ENCODE measurements at places on chromosomes 1 and 21.

DNA sequence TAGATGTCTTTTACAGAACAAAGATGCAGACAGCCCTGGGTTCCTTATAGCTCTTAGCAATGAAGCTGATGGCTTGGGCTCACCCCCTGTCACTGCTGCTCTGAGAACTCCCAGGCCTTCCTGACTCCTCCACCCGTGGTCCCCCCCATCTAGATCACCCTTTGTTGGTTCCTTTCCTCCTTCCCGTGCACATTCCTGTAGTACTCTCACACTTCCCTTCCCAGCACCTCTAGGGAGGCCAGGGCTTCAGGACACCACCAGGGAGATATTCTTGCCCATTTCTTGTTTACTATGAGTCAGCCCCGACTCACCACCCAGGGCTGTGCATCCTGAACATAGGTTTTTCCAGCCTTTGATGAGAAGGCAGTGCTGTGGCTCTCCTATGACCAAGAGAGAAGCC, 14.4 kb upstream of the NOS1AP start:
- no peak for DNase-seq

DNA sequence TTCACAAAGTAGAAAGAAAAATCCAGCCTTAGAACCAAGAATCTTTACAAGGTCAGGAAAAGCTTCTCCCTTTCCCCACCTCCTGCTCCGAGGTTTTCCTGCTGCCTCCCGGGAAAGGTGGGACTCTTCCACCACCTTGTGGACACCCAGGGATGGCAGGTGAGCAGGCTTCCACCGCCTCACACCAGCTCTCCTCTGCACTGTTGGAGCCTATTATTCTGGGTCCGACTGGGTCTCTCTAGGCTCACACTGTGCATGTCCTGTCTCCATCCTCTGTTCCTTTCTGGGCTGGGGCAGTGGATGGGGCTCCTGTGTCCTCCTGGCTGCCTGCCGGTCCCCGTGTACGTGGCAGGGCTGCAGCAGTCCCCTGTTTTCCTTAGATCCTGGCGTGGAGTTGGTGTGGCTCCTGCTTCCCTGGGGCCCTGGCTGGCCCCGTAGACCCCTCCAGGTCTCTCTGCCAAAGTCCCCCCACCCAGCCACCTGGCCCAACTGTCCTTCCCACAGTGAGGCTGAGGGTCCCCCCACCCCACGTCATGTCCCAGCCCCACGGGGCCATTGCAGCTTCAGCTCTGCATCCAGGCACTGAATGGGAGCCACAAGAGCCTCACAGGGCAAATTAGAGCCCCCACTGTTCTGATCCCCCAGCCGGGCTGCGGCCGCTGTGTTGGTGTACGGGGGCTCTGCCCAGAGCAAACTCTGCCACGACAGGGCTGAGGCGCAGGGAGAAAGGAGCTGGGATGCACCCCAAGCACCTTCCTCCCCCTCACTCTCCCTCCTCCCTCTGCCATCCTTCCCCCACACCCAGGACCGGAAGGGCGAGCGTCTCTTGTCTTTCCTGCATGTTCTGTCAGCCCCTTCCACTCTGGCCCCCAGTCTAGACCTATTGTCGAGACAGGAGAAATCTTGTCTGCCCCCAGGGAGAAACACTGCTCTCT, 3.3 kb upstream of the SLC45A1 start:
- peak; percentile 76 for DNase-seq

- no peak for DNase-seq
Observed at GRCh38 chr21:44727757-44728156, 16.4 kb upstream of the TSPEAR start.

DNA sequence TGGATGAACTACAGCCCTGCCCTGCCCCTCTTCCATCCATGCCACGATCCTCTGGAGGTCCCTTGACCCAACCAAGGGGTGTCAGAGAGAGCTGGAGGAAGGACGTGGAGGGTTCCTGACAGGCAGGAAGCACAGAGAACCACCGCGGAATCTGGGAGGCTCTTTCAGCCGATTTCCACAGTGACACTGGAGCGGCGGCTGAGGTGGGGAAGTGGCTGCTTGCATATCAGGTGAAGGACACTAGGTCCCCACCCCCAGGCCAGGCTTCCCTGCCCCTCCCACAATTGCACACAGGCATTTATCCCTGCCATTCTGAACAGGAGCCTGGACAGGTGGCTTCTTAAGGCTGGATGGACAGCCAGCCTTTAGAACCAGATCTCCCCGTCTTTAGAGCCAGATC, 17.5 kb downstream of the LRRC71 start:
- no peak for DNase-seq

GRCh38 chr1:1761504-1762376, 16.5 kb downstream of the NADK start:
- DNase-seq, result no peak

DNA sequence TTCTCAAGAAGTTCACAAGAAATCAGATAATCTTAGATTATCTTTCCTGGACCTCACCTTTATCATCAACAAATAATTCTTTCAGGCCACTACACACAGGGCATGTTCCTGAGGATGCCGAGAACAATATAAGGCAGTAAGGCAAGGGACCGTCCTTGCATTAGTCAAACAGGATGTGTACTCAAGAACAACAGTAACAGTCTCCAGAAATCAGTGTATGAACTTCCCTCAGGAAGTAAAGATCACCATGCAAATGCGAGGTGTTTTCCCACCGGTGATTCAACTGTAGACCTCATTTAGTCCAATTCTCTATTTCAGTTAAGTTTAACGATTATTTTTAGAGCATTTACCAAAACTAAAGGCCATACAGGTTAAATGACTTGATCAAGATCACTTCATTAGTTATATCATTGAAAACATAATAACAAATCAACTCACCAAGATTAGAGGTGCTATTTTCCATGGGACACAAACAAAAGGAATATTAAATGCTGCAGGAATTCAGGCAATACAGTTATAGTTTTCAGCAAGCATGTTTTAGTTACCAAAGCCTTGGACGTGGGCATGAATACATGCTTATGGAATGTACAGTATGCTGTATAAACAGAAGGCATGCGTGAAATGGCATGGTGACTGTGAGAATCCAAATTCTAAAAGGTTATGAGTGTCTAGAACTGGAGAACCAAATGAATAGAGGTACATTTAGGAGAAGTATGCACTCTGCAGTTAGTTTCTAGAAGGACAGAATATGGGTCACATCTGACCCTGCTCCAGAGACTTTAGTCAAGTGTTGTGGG, 145.2 kb downstream of the TNR start:
- no peak for DNase-seq

GRCh38 chr1:40049725-40050124, 9.2 kb downstream of the CAP1 start:
- no peak for DNase-seq

DNA sequence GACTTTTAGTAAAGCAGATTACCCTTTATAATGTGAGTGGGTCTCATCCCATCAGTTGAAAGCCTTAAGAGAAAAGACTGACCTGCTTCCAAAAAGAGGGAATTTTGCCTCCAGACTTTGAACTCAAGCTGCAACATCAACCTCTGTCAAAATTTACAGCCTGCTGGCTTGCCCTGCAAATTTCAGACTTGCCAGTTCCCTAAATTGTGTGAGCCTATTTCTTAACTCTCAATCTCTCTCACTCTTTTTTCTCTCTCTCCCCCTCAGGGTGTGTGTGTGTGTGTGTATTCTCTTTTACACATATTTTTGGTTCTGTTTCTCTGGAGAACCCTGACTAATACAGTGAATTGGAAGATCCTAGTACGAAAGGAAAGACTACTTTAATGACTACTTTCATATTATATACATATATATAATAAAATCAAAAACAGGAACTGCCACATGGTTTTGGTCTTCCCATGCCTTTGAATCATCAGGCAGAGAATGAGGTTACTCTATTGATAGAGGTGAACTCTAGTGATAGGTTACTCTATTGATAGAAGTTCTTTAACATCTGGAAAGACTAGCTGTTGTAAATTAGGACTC, 6.4 kb downstream of the OR2C3 start:
- DNase-seq, result no peak

DNA sequence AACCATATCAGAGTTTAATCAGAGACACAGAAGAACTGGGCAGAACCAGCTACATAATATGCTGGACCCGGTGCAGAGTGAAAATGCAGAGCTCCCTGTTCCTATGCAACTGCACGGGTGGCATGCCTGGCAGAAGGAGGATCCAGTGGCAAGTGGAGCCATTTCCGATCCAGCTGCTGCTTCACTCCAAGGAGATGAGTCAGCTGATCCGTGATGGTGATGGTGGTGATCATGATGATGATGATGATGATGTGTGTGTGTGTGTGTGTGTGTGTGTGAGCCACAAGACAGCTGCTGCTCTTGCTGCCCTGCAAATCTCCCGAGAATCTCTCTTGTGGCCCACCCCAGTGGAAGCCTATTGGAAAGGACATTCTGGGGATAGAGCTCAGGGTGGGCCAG, 133.0 kb downstream of the URB2 start:
- no peak for DNase-seq
